ENCODE measurements at places on chromosomes 3 and 15.

- no peak for DNase-seq
Observed at GRCh38 chr3:99774467-99774866, 43.2 kb upstream of the CMSS1 start.

DNA sequence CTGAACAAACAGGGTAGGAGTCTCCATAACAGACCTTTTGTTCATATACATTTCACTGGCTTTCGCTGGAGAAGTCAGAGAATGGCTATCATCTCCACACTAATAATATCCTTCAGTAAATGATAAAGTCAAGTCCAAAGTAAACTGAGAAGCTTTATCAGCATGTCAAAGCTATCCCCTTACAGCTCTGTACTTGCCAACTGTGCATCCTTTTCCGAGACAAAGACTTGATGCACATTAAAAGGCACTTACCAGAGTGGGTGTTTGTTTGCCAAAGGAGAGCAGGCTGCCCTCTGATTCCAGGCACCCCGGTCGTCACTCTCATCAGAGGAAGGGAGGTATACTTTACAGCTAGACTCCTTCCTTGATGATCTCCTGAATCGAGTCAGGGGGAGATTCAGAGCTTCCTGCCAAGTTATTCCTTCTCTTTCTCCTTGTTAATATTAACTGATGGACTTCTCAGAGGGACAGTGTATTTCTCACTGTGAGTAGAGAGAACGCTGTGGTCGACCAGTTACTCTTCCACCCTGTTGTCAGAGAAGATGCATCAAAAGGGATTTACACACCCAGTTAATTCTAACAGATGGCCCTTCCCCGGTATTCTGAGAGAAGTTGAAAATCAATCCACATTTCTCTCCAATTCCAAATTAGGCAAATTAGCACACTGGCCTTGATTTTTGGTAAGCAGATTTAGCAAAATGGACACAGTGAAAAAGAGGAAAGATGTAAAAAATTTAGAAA lies 504.7 kb upstream of the NR2F2 start:
- no peak for DNase-seq

- DNase-seq = no peak
Observed at GRCh38 chr15:51448622-51449399, 107.4 kb downstream of the GLDN start.

- DNase-seq = peak; percentile 6
Observed at GRCh38 chr3:192850451-192850981, 67.1 kb downstream of the MB21D2 start.

DNA sequence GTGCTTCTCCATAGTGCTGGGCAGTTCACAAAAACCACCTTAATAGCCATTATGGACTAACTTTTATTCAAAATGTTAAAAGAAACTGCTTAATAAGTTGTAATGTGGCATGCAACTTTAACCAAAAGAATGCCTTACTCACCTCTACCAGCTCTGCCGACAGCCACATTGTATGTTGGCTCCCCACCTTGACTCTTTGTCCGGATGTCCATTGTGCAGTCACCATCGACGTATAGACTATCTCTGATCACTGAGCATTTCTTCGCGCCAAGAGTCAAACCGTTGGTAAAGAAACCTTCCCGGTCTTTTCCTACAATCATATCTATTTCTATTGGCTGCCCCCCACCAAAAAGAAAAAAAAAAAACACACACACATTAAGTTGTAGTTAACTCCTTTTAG lies 2.5 kb downstream of the PFN2 start:
- DNase-seq = no peak

DNA sequence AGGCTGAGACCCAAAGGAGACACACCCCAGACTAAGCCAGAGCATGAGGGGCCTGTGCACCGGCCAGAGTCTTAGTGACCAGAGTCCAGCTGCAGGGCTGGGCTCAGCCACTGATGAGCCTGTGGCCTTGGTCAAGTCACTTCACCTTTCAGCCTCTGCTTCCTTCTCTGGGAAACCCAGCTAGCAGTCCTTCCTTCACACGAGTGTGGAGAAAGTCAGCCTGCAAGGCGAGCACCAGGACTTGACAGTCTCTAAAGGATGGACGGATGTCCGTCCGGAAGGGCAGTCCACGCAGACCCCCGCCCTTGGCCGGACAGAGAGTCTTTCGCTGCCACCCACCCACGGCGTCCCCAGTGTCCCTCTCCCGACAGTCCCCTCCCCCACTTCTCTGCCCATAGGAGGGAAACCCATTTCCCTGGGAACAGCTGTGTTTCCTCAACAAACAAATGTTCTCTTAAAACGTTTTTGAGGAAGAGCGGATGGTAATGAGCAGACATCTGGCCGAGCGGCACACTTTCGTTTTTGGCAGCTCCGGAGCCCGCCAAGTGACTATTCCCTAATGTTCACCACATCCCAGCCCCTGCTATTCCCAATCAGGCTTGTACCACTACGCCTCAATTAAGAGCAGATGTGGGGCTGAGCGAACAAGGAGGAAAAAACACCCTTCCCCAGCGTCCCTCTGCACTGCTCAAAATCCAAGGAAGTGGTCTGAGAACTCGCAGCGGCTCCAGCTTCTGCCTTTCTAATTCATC lies 129.1 kb upstream of the SMAD3 start:
- no peak for DNase-seq

DNA sequence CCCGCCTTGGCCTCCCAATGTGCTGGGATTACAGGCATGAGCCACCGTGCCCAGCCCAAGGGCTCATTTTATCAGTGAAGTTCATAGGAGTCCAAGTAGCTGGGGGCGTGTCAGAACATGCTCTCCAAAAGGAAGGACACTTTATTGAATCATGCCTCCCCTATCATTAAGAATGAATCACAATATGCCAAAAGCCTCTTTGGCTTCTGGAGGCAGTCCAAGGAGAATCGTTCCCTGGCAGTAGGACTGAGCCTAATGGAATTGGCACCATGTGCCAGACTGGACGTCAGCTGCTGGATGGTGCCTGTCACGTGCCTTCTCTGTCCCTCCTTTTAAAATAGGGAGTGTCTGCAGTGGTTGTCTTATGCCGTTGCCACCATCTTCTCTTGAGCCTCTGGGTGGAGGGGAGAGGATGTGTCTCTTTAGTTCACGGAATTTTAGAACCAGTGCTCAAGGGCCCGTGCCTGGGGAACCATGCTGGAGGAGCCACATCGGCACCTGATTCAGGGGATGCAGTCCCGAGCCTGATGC lies 234.7 kb upstream of the LYSMD4 start:
- no peak for DNase-seq

- DNase-seq = peak; percentile 67
Observed at GRCh38 chr15:75640483-75641178, 607 bp upstream of the IMP3 start.

- no peak for DNase-seq
Observed at GRCh38 chr15:92603743-92604470, 51.7 kb downstream of the FAM174B start.

GRCh38 chr3:39216176-39216790 lies 23.9 kb upstream of the XIRP1 start:
- DNase-seq = no peak

DNA sequence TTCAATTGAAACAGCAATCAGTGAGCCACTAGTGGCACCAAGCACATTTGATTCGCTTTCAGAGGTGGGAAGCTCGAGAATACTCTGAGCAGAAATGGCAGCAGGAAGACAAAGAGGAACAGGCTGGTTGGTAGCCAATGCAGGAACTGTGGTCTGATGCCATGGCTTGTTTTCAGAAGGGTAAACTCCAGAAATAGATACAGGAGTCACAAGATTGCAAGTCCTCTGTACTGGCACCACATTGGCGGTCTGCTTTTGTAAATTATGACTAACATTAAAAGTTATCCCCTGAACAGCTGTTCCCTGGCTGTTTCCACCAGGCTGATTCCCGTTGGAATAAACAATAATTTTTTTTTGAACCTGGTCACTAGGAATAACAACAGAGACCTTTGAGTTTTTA lies 35.5 kb downstream of the USF3 start:
- no peak for DNase-seq

DNA sequence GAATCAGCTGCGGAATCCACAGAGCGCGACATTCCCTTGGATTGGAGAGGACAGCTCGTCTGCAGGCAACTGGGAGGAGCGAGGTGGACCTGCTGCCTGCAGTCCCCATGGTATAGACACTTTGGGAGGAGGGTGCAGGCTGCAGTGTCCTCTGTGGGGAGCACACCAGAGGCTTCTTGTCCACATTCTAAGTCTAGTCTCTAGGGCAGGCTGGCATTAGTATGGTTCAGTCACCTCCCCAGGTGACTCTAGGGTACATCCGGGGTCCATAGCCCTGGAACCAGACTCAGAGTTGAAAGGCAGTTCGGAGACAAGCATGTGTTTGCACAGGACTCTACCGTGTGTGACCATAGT lies 118.2 kb downstream of the GABRG3 start:
- no peak for DNase-seq

DNA sequence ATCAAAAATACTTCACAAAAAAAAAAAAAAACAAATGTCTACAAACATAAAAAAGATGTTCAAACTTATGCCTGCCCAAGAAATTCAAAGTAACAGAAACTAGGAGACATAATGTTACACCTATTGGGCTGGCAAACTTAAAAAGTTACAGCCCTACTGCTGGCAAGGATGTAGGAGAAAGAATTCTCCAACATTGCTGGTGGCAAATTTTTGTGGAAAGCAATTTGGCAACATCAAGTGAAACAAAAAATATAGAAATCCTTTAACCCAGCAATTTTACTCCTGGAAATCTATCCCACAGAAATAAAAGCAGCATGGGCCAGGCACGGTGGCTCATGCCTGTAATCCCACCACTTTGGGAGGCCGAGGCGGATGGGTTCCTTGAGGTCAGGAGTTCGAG lies 73.2 kb downstream of the STAG1 start:
- no peak for DNase-seq

- no peak for DNase-seq
Observed at GRCh38 chr15:34606131-34606530, 22.7 kb upstream of the GOLGA8B start.

- no peak for DNase-seq
Observed at GRCh38 chr3:72013084-72013483, 228.1 kb upstream of the PROK2 start.

DNA sequence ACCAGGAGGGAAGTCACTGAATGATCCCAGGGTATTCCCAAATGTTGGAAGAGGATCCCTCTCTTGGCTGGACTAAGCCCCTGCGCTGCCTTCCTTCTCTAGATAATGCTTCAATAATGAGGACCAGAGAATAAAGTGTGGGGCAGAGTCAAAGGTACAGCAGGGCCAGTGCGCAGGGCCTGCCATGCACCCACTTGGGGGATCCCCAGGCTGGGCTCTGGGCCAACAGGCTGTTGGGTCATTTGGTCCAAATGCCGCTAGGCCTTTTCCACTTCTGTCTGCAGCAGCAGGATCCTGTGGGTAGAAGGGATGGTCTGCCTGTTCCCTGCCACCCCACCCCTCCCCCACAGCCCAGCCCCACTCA lies 5.7 kb upstream of the CLK3 start:
- DNase-seq = no peak

- no peak for DNase-seq
Observed at GRCh38 chr3:143865302-143865701, 17.0 kb upstream of the SLC9A9 start.

DNA sequence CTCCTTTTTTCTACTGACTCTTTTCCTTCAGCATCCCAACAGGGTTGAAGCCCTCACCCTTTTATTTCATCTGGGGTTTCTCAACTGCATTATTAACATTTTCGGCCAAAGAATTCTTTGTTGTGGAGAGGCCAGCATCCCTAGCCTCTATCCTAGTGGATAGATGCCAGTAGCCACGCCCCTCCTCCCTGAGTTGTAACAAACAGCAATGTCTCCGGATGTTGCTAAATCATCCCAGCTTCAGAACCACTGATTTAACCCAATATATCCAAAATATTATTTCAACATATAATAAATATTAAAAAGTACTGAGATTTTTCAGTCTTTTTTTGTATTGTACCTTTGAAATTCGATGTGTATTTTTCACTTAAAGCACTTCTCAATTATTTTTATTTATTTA lies 2.0 kb upstream of the RNF111 start:
- DNase-seq = no peak

GRCh38 chr15:35123743-35124142 lies 38.6 kb upstream of the NANOGP8 start:
- DNase-seq = no peak

DNA sequence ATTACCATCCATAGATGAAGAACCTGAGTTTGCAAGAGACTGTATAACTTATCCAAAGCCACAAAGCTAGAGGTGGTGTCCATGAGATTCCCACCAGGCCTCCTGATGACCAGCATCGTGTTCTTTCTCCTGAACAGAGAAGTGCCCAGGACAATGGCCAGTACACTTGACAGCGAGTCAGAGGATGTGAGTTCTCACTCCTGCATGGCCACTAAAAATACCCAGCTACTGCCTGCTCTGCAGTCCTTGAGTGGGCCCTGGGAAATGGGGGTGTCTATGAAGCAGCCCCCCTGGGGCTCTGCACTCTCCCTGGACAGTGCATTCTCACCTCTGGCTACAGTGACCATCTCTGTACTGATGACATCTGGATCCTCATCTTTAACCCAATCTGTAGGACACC lies 201.2 kb downstream of the RPLP1 start:
- DNase-seq = no peak

- DNase-seq = peak; percentile 56
Observed at GRCh38 chr3:50194903-50195500, 3.6 kb downstream of the GNAT1 start.
